ENCODE measurements at places on chromosomes 12 and 14.

- DNase-seq, result no peak
Observed at GRCh38 chr14:84807673-84808072, 722.3 kb upstream of the FLRT2 start.

DNA sequence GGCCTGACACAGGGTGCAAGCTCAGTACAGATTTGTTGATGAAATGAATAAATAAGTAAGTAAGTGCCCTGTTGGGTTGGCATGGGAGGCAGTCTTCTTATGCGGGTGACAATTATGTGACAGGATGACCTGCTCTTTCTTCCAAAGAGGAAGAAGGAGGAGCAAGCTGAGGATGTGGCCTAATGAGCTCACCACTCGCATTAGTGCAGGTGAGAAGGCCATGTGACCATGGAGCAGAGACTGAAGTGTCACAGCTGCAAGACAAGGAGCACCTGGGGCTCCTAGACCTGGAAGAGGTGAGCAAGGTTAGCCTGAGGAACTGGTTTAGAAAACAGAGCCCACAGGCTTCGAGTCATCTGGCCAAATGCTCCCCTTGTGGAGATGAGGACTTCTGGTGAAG, 34.9 kb downstream of the LRTM2 start:
- DNase-seq, result no peak

- DNase-seq, result no peak
Observed at GRCh38 chr14:39843881-39844280, 411.6 kb upstream of the FBXO33 start.

- no peak for DNase-seq
Observed at GRCh38 chr14:72495668-72496067, 398.2 kb downstream of the DPF3 start.

DNA sequence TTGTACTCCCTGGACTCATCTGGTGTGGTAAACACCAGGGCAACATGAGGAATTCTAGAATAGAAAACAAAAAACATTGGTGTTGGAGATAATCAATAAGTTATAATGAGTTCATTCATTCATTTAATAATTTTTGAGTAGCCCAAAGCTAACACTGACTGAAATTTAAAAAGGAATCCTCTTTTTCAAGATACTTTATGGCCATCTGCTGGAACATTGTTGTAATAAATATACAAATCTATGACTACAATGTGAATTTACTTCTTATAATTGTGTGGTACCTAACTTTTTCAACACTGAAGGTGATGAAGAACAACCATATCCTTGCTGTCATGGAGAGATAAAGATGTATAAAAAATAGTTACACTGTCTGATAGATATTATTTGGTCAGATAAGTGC, 687.3 kb upstream of the MIS18BP1 start:
- no peak for DNase-seq

- no peak for DNase-seq
Observed at GRCh38 chr14:32682214-32682613, 256.5 kb upstream of the NPAS3 start.

DNA sequence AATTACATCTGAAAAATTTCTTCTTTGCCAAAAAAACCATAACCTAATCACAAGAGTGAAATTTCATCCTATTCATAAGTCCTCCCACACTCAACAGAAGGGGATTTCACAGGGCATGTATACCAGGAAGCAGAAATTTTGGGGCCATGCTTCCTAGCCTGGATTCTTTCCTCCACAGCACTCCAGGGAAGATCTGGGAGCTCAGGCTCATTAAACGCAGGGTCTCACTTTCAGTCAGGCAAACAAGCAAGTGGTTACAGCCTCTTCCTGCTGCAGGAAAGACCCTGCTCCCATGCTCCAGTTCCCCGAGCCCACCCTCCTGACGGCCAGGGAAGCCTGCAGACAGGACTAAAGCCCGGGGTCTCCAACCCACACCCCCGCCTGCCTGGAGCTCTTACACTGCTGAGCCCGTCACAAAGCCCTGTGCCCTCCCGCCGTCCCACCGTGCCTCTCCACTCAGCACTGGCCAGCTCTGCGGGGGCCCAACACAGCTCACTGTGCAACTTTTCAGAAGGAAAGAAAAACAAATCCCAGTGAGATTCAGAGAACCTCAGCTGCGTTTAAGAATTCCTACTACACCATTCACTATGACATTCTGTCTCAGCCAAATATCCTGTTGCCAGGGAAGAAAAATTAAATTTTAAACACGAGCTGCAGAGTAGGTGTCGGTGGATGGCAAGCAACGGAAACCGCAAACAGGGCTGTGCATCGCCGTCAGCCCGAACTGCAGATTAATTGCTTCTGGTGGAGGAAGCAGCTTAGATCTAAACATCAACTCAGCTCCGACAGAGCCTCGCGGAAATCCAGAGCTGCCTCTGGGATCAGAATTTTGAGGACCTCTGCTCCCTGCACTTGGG, 106.7 kb upstream of the SFSWAP start:
- no peak for DNase-seq

DNA sequence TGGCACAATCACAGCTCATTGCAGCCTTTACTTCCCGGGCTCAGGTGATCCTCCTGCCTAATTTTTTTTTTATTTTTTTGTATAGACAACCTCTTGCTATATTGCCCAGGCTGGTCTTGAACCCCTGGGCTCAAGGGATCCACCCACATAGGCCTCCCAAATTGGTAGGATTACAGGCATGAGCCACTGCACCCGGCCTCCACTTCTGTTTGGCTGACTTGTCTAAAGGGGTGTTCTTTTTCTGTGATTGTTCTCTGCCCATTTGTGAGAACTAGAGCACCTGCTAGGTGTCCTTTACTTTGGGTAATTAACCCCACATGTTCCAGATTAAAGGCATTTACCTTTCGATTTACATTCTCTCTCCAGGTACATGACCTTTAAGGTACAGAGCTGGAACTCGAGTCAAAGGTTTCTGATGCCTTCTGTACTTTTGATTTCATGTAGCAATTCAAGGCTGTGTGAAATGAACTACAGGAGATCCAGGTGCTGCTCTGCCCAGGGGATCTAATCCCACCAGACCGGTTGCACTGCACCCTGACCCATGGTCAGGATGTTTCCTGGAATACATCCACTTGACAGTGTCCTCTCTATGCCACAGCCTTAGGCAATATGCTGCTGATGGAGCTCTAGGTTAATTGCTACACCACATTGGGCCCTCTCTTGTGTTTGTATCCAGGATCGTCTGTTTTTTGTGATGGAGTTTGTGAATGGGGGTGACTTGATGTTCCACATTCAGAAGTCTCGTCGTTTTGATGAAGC, 163.6 kb downstream of the PRKCH start:
- DNase-seq, result no peak

DNA sequence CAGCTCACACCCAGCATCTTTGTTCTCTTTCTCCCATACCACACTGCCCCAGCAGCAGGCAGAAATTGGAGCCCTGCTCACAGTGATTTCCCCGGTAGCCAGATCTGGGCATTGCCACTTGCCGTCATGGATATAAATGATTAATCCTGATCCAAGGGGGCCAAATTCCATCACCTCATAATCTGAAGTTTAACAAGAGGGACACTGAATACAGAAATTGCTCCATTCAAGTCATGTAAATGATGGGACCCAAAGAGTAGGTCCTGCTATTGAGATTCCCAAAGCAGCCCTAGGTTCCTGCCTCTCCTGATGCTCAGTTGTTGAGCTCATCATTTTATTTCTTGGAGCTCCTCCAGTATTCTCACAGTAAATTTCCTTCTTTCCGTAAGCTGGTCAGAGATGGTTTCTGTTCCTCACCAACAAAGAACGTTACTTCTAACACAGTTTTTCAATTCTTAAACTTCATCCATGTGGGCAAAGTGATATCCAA, 11.7 kb downstream of the ITPR2 start:
- DNase-seq, result no peak

- no peak for DNase-seq
Observed at GRCh38 chr12:51593539-51593938, 2.5 kb downstream of the SCN8A start.

DNA sequence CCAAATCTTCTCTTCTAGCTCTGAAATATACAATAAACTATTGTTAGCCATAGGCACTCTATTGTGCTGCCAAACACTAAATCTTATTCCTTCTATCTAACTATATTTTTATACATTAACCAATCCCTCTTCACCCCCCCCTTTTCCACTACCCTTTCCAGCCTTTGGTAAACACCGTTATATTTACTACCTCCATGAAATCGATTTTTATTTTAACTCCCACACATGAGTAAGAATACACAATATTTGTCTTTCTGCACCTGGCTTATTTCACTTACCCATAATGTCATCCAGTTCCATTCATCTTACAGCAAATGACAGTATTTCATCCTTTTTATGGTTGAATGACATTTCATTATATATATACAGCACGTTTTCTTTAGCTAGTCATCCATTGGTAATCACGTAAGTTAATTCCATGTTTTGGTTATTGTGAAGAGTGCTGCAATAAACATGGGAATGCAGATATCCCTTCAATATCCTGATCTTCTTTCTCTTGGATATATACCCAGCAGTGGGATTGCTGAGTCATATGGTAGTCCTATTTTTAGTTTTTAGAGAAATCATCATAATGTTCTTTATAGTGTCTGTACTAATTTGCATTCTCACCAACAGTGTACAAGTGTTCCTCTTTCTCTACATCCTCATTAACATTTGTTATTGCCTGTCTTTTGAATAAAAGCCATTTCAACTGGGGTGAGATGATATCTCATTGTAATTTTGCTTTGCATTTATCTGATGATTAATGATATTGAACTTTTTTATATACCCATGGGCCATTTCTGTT, 34.2 kb upstream of the PLBD1 start:
- DNase-seq, result no peak

DNA sequence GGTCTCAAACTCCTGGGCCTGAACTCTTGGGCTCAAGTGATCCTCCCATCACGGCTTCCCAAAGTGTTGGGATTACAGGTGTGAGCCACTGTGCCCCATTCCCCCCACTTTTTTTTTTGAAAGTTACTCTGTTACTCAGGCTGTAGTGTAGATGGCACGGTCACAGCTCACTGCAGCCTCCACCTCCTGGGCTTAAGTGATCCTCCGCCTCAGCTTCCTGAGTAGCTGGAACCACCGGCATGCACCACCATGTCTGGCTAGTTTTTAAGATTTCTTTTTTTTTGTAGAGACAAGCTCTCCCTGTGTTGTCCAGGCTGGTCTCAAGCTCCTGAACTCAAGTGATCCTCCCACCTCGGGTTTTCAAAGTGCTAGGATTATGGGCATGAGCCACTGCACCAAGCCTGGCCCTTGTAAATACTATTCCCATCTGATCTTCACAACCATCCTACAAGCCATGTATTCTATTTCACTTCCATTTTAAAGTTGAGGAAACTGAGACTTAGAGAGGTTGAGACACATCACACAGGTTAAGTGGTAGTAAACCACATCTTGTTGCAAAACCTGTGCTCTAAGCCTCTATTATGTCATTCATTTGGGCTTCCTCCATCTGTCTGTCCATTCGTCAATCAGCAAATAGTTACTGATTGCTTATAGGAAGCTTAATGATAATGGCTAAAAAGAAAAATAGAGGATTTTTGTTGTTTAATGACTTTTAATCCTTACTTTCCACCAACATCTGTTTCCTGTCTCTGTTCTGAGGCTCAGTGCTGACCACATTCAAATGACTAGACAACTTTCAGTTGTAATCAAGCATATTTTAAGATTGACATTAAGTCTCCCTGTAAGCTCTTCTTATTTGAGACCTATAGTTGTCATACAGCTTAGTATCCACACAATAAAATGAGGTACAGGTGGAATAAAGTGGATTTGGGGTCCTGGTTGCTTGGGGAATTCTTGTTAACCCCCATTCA, 9.2 kb downstream of the ASCL4 start:
- no peak for DNase-seq

DNA sequence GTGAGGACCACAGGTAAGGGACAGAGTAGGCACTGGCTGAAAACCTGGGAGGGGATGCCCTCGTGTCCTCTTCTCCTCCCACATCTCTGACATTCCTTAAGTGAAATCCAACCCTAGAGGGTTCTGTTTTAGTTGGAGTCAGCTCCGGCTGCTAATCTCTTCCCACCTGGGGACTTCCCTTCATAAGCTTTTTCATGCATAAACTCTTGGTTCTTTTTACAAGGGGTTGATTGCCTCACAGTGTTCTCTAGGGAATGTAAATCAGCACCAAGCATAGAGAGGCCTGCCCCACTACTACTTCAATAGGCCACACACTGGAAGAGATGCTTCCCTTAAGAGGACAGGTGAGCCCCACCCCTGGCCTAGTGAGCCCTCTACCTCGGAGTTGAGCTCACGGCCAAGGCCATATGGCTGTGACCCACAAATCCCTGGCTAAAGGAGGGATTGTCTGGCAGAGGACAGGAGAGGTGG, 3.2 kb upstream of the SYNDIG1L start:
- DNase-seq, result no peak

DNA sequence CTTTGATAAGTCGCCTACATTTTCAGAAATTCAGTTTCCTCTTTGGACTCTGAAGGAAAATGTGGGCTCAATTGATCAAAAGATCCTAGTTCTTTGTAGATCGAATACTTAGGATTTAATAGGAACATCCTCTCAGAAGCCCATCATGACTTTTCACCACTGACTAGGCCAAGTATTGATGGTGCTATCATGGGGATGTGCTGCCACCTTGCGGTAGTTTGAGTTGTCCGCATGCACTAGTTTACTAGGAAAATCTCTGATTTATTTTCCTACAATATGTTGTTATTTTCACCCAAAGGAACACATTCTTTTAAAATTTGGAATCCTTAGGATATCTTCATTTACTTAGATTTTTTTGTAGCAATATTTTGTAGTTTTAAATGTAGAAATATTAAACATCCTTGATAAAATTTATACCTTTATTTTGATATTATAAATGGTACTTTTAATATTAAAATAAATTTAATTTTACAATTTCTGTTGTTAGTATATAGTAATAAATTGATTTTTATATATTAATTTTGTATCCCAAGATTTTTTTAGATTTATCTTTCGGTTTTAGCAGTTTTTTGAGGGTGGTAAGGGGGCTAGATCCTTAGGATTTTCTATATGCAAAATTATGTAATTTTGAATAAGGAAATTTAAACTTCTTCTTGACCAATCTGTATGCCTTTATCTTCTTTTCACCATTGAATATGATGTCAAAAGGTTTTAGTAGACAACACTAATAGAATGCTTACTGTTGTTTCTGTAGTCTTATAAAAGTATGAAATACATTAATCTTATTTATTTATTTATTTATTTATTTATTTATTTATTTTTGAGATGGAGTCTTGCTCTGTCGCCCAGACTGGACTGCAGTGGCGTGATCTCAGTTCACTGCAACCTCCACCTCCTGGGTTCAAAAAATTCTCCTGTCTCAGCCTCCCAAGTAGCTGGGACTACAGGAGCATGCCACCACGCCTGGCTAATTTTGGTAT, 52.9 kb upstream of the OR9K2 start:
- DNase-seq, result peak; percentile 32

DNA sequence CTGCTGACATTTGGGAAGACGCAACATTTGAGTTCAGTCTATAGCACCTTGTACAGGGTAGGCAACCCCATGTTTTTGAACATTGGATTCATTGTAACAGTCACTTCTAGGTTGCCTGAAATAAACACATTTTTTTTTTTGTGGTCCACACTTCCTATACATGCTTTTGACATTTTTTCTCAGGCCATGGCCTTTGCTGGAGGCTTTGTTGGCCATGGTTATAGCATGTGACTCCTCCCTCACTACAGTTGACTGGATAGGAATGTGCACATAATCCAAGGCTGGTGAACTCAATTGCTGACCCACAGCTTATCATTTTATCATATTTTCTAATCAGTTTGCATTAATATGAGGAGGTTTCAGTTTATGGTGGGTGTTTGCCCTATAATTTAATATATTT, 60.6 kb downstream of the TMEM117 start:
- DNase-seq, result no peak
